ENCODE measurements at places on chromosomes 12 and 14.

DNA sequence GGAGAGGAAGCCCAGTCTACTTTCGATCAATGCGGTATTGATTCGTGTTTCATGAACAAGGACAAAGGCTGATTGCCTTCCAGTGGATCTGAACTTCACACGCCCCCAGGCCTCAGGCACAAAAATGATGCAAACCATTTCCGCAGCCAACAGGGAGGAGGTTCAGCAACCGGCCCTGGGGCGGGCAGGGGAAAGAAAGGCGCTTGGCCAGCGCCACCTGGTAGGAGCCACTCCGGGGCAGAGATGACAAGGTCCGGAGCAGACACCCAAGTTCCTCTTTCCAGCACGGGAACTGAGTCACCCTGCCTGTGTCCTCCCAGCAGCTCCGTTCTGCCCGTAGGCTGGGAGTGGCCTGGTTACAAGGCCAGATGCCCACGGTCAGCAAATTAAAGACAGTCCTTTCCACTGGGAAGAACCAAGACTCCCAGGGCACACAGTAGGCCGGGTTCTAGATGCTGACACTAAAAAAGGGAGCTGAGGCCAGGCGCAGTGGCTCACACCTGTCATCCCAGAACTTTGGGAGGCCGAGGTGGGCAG lies 136.3 kb downstream of the SCARB1 start:
- DNase-seq, result peak; percentile 76

DNA sequence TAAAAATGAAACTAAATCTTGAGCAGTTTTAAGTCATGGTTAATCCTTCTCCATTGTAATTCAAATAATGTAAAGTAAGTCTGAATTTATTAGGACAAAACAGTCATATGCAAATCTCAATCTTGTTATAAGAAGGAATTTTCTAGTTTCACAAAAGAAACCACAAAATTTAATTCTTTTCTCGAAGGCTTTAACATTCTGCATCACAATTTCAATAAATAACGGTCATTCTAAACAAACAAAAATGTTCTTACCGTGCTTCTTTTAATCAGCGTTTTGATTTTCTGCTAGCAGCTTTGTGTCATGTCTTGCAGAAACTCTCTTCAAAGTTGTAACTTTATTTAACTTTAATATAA lies 225 bp downstream of the CLEC2B start:
- DNase-seq, result no peak

DNA sequence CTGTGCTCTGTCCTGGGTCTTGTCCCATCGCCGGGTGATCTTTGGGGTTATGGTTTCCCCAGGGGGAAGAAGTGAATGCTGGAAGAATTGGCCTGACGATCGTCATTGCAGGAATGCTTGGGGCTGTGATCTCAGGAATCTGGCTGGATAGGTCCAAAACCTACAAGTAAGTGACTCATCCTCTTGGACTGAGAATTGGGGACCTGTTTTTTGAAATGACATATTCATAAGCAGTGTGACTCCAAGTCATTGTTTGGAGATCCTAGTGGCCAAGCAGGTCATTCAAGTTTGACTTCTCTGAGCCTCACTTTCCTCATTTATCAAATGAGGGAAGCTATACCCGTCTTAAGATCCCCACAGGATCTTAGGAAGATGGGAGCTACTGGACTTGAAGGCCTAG lies 25.8 kb downstream of the ERG28 start:
- DNase-seq, result no peak

GRCh38 chr14:34593740-34594375 lies 36.1 kb downstream of the SNX6 start:
- DNase-seq, result no peak

DNA sequence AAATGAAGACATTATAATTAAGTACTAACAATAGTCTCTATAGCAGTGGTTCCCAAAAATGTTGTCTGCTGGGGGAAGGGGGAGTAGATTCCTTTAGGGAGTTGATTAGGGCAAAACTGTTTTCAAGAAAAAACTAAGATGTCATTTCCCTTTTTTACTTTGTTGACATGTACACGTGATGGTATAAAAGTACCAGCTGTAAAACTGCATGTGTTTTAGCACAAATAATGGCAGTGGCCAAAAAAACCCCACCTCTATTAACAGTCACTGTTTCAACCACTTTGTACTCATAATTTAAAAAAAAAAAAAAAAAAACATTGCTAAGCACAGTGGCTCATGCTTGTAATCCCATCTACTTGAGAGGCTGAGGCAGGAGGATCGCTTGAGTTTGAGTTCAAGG lies 61.7 kb downstream of the PPP1R12A start:
- no peak for DNase-seq

DNA sequence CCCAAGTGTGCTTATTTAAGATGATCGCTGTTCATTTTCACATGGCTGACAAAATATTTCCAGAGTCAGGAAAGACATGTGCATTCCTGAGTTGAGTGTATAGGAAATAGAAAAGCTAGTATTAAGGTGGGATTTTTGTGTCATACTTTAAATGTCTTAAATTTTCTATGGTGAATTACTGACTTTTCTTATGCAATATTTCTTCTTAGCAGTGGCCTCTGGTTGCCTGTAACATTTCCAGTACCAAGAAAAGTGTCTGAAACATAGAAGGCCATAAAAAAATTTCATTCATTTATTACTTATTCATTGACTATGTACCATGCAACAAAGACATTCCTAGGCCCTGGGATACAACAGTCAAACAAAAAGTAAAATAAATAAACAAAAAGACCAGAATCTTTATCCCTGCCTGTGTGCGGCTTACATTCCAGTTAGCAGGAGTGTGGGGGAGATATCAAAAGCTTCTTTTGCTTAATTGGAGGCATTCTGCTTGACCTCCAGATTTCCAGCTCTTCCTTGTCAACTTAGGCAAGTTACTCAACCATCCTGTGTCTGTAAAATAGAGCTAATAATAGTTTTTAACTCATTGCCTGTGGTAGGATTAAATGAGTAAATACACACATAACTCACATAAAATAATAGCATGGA lies 216.3 kb upstream of the FLRT2 start:
- no peak for DNase-seq

- DNase-seq, result no peak
Observed at GRCh38 chr14:51780741-51781140, 79.7 kb upstream of the GNG2 start.

GRCh38 chr14:65840118-65840751 lies 427.7 kb downstream of the FUT8 start:
- no peak for DNase-seq

- no peak for DNase-seq
Observed at GRCh38 chr12:93667672-93668071, 9.5 kb upstream of the CRADD start.

- DNase-seq, result peak; percentile 66
Observed at GRCh38 chr14:94548999-94549985, 11.9 kb upstream of the SERPINA4 start.

- DNase-seq, result peak; percentile 72
Observed at GRCh38 chr12:20232931-20233675, 135.2 kb upstream of the PDE3A start.

GRCh38 chr14:84403585-84403984 lies 1126.4 kb upstream of the FLRT2 start:
- DNase-seq, result no peak

DNA sequence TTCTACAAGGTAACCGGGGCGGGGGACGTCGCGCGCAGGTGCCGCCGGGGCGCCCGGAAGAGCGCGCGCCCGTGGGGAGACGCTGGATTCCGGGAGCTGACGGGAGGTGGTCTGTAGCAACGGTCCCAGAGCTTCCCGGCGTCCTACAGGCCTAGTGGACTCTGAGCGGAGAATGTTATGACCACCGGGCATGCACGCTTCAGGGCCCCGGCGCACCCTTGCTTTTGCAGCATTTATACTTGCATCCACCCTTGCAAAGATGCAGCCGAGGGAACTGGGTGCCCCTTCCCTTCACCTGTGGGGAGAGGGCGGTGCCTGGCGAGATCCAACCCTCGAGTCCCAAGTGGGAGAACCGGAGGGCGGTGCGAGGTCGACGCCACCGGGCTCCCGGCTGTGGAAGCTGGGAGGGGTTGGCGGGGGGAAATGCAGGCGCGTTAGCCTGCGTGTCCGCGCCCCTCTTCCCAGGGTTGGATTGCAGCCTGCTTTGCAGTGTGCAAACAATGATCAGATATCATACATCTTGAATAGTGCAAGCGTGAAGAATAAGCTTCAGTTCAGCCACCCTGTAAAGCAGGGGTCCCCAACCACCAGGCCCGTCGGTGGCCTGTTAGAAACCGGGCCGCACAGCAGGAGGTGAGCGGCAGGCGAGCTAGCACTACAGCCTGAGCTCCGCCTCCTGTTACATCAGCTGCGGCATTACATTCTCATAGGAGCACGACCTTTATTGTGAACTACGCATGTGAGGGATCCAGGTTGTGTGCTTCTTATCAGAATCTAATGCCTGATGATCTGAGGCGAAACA lies 576 bp downstream of the ERP29 start:
- DNase-seq, result peak; percentile 91

- peak; percentile 87 for DNase-seq
Observed at GRCh38 chr12:53381731-53382630, 2.0 kb downstream of the SP1 start.

DNA sequence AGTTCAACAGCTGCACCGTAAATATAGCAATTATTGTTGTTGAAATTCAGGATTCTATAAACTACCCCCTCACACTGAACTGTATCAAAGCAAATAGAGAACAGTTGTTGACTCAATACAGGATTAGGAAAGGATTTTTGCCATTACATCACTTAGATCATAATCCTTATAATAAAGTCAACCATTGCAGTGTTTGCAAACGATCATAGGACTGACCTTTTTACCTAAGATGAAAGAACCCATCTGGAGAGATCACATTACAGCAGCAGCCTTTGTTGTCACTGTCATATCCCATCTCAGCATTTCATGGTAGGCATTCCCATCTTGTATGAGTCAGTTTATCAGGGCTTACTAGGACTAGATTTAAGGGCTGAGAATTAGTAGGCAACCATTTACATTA lies 96.1 kb downstream of the IPO8 start:
- no peak for DNase-seq

DNA sequence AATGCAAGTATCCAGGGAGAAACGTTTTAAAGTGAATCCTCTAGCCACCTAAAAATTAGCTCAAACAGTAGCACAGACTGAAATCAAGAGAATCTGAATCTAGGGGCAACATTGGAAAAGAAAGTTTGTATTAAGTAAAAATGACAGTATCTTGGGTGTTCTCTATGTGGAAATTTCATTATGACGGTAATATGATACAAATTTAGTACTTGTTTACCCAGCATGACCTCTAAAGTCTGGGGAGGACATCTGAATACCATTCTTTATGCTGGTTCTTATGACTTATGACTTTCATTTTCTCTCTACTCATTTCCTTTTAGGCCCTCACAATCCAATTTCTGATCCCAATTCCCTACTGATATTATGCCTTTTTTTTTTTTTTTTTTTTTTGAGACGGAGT lies 14.0 kb downstream of the GTSF1 start:
- no peak for DNase-seq

DNA sequence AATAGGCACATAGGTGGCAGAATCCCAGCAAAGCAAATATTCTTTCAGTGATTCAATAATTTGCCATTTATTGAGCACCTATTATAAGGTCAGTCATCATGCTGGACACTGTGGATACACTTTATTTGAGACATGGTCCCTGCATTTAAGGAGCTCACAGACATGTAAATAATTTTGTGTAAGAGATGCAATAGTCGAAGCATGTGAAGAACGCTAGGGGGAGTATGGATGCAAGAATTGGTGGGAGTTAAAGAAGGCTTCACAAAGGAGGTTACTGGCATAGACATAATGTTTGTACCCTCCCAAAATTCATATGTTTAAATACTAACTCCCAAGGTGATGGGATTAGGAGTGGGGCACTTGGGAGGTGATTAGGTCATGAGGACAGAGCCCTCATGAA lies 260.6 kb upstream of the GARIN6 start:
- DNase-seq, result peak; percentile 24

DNA sequence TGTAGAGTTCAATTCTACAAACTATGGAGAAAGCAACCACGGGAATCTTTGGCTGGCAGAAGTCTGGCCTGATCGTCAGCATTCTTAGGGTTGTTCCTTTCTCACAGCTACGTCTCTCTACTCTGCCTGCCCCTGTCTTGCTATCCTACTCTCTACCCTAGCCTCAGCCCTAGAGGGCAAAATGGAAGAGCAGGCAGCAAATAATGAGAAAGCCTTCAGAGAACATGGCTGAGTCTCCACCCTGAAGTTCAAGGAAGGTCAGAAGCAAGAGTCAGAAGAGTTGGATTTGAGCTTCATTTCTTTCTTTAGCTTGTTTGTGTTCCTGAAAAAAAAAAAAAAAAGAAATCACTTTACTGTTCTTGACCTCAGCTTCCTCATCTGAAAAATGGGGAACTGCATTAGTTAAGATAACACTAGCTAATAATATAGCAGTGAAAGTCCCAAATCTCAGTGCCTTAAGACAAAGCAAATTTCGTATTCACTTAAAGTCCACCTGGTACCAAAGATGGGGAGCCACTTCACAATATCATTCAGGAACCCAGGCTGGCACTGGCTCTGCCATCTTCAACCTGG lies 50.2 kb upstream of the CCND2 start:
- peak; percentile 39 for DNase-seq

GRCh38 chr14:104652386-104652785 lies 37.0 kb upstream of the INF2 start:
- DNase-seq, result no peak

DNA sequence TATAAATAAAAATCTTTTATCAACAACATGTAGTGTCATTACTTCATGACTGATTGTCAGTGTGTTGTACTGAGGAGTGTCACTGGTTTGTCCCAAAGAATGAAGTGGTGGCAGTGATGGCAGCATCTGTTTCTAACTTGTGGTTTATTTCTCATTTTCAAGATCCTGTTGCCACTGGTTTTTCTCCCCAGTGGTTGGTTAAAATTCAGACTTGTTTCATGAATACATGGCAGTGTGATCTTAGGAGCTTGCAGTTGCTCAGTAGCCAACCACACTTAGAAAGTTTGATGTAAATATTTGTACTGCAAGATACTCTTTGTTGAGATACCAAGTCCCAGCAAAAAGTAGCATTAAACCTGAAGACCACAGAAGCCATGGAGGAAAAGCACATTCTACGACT lies 69.8 kb downstream of the PLEKHA5 start:
- no peak for DNase-seq

DNA sequence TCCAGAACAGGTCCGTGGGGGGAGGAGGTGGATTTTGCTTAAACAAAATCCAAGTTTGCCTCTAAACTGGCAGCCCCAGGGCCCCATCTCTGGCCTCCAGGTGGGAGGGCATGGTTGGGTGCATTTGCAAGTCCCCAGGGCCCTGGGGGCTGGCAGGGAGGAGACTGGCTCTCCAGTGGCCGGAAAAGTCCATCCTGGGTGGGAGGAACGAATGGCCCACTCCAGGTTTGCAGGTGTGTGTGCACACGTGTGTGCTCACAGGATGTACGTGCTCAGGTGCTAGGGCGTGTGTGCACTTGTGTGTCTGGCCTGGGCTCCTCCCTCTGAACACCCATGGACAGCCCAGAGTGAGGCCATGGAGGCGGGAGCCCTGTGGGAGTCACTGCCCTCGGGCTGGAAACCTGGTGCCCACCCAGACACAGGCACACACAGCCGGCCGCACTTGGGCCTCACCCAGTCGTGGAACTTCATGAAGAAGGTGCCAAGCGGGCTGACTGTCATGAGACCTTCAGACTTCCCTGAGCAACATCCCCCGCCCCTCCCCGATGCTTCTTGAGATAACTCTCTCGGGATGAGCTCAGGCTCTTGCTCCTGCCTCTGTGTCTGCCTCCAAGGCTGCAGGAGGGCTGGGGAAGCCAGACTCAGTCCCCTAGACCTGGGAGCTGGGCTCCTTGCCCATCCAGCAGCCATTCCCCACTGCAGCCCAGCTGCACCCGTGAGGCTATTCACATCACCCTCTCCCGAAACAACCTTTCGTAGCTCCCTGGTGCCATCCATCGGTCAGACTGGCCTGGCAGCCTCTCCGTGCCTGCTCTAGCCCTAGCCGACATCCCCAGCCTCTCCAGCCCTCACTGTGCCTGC lies 9.4 kb downstream of the AHNAK2 start:
- no peak for DNase-seq

- no peak for DNase-seq
Observed at GRCh38 chr14:76343386-76343785, 32.6 kb upstream of the ESRRB start.
